Stimulated activated CD4-positive, alpha-beta T cell treated with anti-CD3 and anti-CD28 coated beads, Interleukin-15, amount 100 ng/mL, for 48 hours (primary cell): ENCODE measurements at places on chromosomes 7 and 10.
A peak's percentile ranks its signal among the peaks of the same experiment; 100 is the strongest.

GRCh38 chr7:4345004-4345403 lies 337.1 kb upstream of the FOXK1 start:
- no peak for DNase-seq

DNA sequence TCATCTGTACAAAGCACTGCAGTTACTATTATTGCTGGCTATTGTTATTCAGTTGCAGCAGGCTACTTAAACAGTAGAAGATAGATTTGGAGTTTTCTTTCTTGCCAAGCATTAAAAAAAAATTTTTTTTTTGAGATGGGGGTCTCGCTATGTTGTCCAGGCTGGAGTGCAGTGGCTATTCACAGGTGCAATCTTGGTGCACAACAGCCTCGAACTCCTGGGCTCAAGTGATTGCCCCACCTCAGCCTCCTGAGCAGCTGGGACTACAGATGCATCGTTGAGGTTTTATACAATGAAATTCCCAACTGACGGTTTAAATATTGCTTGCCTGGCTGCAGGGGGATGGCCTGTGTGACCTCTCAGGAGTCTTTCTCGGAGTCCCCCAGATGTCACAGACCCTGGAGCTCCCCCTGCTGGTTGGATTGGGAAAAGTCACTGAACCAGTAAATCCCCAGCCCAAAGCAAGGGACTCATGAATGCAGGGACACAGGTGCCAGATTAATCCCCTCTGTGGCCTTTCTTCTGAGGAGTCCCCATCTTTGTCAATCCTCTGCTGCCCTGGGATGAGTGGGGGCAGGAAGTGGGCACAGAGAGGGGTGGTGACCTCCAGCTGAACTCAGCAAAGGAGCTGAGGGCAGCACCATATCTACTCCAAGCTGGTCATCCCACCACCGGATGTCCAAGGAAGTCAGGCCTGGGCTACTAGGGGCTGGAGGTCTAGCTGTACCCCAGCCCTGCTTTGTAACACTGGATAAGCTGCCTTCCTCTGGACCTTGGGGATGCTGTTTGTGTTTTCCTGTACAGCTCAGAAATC lies 149.6 kb downstream of the C10orf105 start:
- peak; percentile 70 for DNase-seq

DNA sequence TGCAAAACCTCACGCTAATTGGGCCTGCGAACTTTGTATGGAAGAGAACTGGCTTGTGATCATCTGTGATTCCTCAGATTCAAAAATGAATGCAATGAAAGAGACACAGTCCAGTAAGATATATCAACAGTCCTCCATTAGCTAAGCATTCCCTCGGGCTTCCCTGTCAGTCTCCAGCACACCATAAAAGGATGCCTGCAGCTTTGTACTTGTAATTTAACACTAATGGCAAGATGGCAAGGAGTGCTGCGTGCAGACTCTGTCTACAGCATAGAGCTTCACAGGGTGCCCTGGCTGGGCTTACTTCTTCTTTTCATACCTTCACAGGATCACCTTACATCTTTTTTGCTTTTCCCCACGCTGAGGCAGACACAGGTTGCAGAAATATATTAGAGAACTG lies 200.0 kb downstream of the GFRA1 start:
- DNase-seq = no peak

DNA sequence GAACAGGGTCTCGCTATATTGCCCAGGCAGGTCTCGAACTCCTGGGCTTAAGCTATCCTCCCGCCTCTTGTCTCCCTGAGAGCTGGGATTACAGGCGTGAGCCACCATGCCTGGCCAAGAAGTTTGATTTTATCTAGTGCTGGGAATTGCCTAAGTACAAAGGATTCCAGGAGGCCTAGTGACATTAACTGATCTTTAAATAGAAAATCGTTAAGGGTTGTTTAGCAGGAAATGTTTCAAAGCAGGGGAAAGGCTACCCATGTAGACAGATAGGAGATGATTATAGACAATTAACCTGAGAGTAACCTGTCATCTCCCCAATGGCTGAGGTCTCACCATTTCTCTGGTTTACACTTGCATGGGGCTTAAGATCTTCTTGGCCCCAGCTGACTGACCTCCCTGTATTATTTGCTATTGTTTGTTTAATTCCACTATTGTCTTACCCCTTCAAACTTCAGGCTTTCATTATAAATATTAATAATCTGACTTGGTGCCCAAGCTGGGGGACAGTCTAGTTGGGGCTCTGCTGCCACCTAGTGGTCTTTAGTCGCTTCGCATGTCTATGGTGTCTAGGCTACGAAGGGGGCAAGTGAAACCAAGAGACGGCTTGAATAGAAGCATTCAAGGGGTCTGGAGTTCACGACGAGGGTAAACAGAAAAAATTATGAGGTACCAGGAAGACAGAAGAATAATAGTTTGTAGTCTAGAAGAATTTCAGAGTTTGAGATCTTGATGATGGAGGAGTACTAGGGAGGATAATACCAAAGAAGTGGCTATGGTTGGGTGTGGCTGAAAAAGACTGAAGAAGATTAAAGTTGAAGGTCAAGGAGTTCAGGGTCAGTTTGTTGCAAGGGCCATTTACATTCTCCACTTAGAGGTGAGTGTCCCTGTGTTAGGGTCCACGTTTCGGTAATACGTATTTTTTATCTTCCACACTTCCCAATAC lies 40.4 kb upstream of the BPGM start:
- peak; percentile 17 for DNase-seq

- no peak for DNase-seq
Observed at GRCh38 chr7:14096159-14096558, 106.7 kb upstream of the ETV1 start.

GRCh38 chr10:93342366-93342765 lies 139.8 kb downstream of the MYOF start:
- no peak for DNase-seq
